CD4-positive, alpha-beta T cell (primary cell): ENCODE measurements at places on chromosomes 7 and 10.

- DNase-seq: no peak
These were observed 5.5 kb upstream of the LZTS2 start for GRCh38 chr10:100993986-100994708.

- no peak for DNase-seq
These were observed 270.1 kb upstream of the SHH start for GRCh38 chr7:156082048-156083040.

DNA sequence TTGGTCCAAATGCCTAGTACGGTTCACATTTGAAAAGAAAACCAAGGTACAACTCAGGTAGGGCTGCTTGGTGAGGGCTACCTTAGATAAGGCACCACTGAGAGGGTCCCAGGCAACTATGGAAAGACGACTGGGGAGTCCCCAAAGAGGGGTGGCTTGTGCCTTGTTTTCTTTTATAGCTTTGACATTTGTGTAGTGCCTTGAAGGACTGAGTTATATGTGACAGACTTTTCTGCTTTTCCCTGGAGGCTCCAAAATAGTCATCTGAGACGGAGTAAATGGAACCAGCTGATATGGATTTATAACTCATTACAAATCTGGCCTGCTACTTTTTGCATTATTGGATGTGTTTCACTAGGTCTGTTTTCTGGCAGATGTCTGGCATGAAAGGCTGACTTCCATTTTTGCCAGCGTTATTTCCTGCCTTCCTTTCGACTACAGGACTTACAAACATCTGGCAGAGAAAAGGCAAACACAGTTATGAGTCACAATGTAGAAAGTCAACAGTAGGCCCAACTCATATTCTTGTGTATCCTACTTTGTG, 88.2 kb upstream of the IMMP2L start:
- no peak for DNase-seq

DNA sequence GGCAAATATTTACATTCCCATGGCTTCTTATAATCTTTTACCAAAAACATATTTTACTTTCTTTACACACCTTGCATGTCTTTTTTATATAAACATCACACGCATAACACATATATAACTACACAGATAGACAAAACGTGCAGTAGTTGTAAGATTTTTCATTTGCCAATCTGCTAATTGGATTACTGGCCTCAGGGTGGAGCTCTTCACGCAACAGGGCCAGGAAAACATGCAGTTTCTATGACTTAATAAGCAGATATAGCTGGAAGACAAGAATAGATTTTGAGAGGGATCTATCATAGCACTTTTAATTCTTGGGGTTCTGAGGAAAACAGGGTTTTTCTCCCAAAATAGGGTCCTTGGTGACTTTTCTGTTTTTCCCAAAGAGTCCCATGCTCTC, 12.7 kb downstream of the ACADSB start:
- no peak for DNase-seq

GRCh38 chr7:116877443-116878217, 15.2 kb downstream of the CAPZA2 start:
- no peak for DNase-seq

DNA sequence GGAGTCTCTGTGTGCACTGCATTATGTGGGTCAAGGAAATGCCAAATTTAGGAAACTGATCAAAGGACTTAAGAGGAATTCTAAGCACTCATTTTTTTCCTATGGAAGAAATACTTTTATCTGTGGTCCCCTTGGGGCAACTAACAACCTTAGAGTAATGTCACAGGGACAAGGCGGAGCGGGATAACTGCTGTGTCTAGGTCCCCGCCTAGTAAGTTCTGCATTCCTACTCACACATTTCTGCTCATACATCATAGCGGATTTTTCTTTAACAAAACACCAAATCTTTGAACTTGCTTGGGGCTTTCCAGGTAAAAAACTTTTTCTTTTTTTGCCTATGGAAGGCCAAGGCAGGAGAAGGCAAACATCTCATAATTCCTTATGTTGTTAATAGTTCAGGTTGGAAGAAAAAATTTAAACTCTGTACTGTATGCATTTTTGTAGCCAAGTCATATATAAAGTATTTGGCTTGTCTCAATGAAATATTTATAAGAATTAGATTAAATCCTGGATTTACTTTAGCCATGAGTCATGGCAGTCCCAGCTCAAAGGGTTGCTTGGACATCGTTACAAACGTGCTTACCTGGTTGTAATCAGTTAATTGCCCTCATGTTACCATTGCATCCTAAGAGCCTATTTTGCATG, 285.0 kb downstream of the PHTF2 start:
- no peak for DNase-seq

GRCh38 chr10:84329986-84330651, 1.7 kb downstream of the CCSER2 start:
- DNase-seq: peak; percentile 28

GRCh38 chr7:123787220-123788007, 38.6 kb upstream of the WASL start:
- no peak for DNase-seq

DNA sequence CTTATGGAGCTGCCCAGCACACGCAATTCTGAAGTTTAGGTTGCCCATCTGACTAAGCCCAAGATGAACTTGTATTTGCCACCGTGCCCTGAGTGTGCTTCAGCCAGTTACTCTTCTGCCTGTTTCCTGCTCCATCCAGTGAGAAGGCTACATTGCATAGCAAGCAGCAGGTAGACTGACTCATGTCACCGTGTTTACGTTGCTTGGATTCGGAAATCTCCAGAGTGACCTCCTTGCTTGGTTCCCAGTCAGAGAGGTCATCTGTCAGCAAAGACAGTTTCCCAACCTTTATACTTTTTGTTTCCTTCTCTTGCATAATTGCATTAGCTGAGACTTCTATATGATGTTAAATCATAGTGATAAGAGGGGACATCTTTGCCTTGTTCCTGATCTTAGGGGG, 30.9 kb downstream of the NACAD start:
- no peak for DNase-seq

- no peak for DNase-seq
These were observed 26.3 kb downstream of the COL17A1 start for GRCh38 chr10:104059364-104059763.

DNA sequence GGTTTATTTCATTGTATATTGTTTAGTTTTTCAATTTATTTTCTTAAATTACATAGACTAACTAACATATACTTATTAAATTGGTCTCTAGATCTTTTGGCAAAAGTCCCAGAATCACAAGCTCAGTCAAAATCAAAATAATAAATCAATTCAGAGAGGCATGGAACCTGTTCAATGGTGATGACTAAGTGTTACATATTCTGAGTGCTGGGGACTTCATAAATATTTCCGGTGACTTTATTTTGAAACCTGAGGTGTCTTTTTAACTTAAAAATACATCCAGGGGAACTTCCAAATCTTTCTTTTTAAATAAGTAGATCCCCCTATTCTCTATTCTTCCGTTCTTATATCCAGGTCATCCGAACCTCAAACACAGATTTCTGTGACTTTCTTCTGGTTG, 89.6 kb upstream of the ZNF804B start:
- DNase-seq: no peak

DNA sequence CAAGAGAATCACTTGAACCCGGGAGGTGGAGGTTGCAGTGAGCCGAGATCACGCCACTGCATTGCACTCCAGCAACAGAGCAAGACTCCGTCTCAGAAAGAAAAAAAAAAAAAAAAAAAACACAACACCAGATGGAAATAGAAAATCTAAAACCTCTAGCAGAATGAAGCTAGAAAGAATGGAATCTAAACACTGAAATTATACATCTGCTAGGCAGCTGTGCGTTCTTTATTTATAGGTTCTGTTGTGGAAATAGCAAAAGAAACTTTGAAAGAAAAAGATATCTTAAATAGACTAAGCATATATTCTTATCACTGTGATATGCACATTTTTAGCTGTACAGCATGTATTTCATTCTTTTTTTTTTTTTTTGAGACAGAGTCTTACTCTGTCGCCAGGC, 17.1 kb downstream of the BMPR1A start:
- no peak for DNase-seq

DNA sequence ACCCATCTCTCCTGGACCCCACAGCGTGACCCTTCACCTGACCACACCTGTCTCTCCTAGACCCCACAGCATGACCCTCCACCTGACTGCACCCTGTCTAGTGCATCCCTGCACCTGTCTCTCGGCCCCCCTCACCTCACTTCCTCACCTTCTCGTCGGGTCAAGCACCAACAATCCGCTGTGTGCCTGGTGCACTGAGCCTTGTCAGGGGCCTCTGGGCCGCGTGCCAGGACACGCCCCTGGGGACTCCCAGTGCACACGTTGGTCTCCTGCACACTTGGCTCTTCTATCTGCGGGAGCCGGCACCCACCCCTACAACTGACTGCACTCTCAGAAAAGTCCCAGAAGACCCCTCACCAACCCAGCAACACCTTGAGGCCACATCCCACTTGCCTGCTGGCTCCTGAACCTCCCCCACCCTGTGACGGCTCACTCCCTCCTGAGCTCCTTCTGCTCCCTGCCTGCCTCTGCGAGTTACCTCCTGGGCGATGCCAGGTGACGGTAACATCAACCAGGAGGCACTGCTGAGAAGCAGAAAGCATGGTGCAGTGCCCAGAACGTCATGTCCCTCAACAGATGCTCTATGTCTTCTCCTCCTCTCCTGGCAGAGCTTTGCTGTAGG, 147.6 kb downstream of the DIP2C start:
- no peak for DNase-seq

- DNase-seq: no peak
These were observed 25.4 kb downstream of the AMZ1 start for GRCh38 chr7:2713370-2713769.

- no peak for DNase-seq
These were observed 157.0 kb upstream of the CACNA2D1 start for GRCh38 chr7:82600531-82600930.

- DNase-seq: no peak
These were observed 35.7 kb downstream of the CBX3 start for GRCh38 chr7:26237035-26237807.

DNA sequence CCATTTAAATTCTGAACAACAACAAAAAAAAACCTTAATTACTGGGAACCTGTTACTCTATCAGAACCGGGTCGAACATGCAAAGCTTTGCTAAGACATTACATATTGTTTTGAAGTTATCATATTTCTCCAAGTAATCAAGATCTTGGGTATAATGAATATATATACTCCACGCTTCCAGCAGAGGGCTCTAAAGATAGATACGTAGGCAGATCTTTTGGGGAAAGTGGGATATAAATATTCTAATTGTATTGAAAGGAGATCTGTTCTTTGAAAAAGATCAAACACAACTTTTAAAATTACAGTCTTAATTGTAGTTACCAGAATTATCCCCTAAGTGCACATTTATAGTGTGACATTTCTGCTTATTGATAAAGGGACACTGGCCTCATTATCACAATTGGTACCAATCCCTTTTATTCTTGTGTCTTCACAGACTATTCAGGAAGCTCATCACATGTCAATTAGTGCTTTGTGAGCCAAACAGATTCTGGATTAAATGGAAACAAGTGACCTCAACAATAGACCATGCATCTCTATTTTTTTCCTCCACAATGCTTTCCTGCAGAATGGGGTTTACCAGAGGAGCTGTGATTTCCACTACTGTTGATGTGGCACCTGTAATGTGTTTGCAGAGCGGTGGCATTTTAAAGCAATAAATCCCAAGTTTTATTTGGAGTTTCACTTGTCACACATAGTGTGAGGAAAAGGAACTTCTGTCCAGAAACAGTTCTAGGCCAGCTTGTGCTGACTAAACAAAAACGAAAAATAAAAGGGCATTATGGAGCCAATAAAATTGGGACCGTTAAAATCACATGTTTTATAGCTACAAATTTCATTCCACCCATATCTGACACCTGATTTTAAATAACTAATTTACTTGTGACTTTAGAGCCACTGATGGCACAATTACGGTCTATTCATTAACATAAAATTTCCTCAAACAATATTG, 122.4 kb downstream of the CTTNBP2 start:
- DNase-seq: no peak
